RPMI8226 (cell line): ENCODE measurements at places on chromosomes 3 and 15.

DNA sequence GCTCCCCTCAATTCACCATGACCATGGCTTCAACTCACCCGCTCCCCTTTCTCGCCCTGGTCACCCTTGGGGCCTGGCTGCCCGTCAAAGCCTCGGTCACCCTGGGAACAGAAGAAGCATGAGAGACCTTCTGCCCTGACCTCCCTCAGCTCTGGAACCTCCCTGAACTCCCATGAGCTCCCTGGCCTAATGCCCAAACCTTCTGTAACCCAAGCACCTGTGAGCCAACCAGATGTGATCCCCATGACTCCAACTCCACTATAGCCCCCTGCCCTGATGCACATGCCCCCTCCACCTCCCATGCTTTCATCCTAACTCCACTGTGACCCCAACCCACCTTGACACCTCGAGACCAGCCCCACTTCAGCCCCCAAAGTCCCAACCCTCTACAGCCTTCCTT, 3.5 kb upstream of the UCN2 start:
- peak; percentile 64 for DNase-seq

- peak; percentile 66 for DNase-seq
Observed at GRCh38 chr15:81322676-81323253, 1.2 kb downstream of the STARD5 start.

DNA sequence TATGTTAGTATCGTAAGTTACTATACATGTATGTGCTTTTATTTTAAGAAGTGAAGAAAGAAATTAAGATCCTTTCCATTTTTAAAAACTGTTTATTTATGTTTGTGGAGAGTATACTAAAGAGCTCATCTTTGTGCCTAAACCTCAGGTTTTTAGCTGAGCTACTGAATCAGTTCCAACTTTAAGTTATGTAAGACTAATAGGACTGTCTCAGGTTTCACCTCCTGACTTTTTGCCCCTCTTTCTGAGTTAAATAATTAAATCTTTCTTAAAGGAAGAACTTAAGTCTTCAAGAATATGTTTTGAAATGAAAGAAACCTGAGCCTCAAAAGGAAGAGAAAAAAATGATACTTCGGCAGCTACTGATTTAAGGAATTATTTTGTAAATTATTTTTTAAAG, 2.6 kb downstream of the SLMAP start:
- DNase-seq = no peak

DNA sequence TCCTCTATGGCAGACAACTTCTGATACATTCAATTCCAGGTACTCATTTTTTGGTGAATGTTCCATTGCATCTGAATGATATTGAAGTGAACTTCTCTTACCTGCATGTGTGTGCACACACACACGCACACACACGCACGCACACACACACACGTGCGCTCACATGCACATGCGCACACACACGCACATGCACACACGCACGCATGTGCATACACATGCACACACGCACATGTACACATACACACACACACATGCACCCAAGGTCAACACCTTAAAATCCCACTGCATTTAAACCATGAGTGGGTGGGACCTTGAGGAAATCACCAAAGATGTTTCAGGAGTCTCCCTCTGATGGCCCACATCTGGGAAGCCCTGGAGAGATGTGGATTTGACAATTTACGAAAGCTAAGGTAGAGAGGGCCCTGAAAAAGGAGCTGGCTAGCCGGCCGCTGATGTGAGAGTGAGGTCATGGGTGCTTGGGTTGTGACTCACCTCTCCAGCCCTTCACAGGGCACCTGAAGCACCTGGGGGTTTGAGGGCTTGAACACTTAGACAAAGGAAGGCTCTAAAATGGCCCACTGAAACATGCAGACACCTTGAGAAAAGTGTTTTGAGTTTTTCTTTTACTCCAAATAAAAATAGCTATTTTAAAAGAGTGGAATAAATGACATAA, 269.1 kb upstream of the LRRFIP2 start:
- DNase-seq = no peak

DNA sequence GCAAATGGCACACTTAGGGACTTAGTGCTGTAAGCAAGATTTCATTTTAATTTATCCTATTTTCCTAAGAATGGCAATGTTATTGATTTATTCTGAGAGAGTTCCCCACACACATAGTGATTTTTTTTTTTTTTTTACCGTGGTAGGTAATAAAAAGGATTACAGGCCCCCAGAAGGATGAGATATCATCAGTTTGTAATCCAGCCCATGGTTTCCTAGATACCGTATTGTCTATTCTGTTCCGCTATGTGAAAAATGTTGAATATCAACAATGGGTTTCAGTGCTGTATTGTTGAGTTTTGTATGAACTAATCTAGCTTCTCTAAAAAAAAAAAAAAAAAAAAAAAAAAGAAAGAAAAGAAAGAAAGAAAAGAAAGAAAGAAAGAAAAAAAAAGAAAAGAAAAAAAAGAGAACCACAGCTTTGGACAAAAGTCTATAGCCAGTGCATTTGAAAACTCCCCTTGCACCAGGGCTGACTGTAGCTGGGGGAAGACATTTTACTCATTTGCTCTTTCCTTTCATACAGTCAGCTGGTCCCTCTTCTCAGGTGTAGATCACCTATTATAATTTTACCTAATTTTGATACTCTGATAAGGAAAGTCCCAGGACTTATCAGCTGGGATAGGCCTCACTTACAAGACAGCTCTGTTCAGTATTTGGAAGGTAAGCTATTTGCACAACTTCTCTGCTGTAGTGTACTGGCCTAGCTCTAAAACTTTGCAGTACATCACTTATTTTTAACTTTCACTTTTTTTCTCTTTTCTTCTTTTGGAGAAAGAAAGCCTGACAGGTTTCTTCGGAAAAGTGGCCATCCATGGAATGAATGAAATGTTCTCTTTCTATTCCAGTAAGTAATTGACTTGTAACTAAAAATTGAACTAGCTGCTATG, 101.4 kb upstream of the SOX2 start:
- DNase-seq = no peak

DNA sequence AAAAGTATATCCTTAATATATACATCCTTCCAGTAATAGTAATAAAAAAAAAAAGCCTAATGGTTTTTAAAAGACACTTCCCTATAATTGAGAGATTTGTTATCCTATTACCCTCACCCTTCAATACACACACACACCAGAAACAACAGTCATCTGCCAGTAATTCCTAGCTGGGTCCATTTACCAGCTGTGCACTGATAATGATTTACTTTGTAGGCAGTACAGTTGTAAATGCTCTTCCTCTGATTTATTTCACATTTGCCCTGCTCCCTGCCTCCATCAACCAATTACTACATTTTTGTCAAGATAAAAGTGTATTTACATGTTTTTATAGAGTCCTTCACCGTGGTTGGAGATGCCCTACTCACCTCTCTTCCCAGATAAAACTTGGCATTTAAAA, 12.4 kb downstream of the TPM1 start:
- no peak for DNase-seq

GRCh38 chr3:4043867-4044575, 244.8 kb downstream of the LRRN1 start:
- DNase-seq = no peak

GRCh38 chr15:26438316-26438715, 334.6 kb downstream of the GABRB3 start:
- DNase-seq = no peak

GRCh38 chr3:10173926-10174435, 9.3 kb downstream of the IRAK2 start:
- DNase-seq = no peak

DNA sequence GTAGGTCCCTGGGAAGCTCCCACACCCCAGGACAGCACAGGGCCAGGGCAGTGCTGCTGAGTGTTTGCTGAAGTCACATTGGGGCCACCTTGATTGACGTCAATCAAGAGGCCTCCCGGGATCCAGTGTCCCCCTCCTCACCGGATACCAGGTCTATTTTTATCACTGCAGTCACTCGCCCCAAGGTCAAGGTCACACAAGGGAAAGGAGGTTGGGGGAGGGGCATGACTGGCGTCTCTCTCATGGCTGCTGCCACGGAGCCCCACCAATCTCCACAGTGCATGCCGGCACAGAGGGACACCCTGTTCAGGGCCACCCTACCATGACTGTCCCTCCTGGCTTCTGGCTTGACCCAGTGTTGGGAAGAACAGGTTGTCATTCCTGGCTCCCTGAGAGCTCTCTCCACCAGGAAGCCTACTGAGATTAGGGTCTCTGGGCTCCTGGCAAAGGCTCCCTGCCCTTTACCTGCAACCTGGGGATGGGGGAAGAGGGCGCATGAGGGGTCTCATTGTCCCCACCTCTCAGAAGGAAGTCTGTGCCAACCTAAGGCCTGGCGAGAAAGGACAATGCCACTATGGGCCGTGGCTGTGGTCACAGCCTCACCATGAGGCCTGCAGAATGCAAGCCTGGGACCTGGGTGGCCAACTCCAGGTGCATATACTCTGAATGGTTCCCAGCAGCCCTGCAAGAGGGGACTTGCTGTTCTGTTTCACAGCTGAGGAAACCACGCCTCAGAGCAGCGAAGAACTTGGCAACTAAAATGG, 1.5 kb downstream of the MYL3 start:
- no peak for DNase-seq

DNA sequence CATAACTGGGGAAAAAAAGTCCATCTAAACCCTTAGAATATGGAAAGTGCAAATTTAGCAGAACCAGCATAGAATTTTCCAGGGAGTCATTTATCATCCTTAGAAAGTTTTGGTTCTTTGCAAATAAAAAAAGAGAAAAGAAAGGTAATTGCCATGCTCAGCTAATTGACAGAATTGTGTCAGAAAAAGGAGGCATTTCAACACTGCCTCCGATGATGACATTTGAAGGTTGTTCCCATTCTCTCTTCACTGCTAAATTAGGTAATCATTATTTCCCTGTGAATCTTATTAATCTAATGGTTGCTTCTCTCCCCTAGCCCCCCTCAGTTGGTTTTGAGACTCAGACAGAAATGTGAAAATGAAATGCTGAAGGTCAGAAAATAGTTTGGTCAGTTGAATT, 139.2 kb downstream of the PDCD6IP start:
- no peak for DNase-seq
